Stimulated activated CD4-positive, alpha-beta T cell treated with anti-CD3 and anti-CD28 coated beads, Interleukin-1b, Interleukin-23, amount 100 ng/mL, for 1 hour (primary cell): ENCODE measurements at places on chromosomes 3 and 15.

GRCh38 chr3:128854475-128854874, 24.9 kb upstream of the ACAD9 start:
- no peak for DNase-seq

GRCh38 chr3:22007368-22007767, 256.4 kb upstream of the ZNF385D start:
- no peak for DNase-seq

GRCh38 chr3:149783576-149783975, 8.8 kb downstream of the ANKUB1 start:
- no peak for DNase-seq

DNA sequence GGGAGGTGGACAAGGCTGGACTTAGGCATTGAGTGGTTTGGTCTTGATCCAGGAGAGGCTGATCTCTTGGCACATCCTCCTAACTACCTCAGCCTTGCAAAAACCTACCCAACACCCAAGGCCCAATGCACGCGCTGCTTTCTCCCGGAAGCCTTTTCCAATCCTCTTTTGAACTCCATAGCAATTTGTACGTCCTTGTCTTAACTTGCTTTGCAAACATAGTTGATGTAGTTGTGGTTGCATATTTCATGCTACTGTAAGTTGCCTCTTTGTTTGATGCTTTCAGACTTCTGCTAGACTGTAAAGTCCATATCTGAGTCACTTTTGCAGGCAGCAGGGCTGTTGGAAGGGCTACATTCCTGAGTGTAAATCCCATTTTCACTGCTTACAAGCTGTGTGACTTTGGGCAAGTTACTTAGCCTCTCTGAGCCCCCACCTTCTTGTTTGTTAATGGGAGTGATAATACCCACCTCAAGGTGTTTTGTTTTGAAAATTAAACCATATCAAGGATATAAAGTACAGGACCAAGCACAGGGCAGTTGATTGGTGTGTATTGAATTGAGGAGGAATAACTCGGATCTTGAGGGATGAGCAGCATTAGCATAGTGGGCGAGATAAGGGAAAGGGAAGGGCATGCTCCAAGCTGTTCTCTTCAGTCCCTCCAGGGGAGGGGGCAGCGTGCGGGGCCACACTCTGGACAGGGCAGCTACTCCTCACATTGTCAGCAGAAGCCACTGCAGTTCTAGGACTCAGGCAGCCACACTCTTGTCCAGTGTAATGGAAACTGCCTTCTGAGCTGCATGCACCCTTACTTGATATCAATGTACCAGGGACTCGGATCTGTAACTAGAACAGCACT, 28.8 kb downstream of the SIAH2 start:
- no peak for DNase-seq

DNA sequence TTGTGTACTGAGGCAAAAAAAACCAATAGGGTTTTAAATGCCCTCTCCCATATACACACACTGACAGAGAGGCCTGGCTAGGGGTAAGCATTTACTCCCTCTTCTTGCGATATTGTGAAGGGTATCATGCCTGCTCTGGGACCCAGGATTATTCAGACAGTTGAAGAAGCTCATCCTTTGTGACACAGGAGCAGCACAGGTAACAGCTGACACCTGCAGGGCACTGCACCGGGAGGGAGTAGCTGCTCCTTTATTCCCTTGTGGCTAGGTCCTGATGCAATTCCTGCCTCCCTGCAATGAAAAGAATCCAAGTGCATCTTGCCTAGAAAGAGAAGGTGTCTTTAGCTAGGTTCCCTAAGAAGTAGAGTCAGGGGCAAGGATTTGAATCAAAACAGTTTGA, 23.4 kb downstream of the POMGNT2 start:
- DNase-seq: no peak

DNA sequence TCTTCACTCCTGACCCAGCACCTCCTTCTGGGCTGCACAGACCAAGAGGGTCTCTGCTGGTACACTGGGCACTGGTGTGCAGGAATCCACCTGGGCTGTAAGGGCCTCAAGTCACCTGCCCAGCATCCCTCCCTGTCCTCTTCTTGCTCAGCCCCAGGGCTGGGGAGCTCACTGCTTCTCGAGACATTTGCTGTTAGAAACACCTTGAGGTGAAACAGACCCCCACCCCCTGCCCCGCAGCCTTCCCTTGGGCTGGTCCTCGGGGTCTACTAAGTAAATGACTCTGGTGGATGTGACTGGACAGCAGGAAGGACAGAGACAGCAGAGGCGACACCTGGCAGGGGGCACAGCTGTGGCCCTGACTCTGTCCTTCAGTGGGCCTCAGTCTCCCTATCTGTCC, 29.1 kb downstream of the LOXL1 start:
- no peak for DNase-seq

DNA sequence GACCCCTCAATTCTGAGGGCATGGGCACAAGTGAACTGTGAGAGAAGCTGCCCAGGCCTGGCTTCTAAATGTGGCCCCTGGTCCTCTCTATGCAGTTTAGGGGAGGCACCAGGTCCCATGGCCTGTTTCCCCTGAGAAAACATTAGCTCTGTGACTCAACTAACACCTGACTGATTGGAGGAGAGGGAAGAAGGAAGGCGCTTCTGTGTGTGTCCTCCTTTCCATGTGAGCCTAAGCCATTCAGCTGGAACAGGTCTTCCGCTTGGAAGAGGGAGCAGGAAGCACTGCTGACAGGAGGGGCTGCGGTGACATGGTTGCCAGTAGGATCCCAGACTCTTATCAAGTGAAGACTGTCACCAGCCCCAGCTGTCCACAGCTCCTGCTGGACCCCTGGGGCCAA, 79.5 kb downstream of the MYLK start:
- DNase-seq: no peak

DNA sequence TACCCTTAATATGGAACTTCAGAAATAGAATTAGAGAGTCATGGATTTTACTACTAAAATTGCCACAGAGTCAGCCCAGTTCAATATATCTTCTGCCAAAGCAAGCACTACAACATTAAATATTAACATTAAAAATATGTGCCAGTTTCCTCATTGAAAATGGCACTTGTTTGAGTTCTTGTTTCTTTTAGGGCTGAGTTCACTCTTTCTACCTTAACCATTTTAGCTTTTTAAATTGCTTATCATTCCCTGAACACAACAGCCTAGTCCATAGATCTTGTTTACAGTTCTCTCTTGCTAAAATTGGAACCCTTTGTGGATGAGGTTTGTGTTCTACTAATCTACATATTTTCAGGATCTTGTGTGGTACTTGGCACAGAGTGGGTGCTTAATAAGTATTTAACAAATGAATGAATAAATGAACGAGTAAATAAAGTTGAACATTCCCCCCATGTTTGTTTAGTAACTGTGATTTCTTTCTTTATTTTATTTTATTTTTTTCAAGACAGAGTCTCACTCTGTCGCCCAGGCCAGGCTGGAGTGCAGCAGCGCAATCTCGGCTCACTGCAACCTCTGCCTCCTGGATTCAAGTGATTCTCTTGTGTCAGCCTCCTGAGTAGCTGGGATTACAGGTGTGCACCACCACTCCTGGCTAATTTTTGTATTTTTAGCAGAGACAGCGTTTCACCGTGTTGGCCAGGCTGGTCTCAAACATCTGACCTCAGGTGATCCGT, 46.0 kb upstream of the SLC7A14 start:
- DNase-seq: no peak

DNA sequence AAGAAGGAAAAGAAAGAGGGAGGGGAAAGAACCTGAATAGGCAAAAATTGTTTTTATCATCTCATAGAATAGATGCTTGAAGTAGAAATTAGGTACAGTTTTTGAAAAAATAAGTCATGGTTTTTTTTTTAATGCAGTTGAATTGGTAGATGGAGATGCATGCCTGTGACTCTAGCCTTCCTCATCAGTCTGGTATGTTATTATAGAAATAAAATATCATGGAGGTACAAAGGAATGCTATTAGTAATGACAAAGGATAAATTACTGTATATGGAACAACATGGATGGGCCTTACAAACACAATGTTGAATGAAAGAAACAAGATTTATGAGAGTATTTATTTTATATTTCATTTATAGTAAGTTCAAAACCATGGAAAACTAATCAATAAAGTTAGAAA, 162.4 kb upstream of the GALNT15 start:
- no peak for DNase-seq

- no peak for DNase-seq
Observed at GRCh38 chr3:108588601-108589000, 637 bp downstream of the CIP2A start.

DNA sequence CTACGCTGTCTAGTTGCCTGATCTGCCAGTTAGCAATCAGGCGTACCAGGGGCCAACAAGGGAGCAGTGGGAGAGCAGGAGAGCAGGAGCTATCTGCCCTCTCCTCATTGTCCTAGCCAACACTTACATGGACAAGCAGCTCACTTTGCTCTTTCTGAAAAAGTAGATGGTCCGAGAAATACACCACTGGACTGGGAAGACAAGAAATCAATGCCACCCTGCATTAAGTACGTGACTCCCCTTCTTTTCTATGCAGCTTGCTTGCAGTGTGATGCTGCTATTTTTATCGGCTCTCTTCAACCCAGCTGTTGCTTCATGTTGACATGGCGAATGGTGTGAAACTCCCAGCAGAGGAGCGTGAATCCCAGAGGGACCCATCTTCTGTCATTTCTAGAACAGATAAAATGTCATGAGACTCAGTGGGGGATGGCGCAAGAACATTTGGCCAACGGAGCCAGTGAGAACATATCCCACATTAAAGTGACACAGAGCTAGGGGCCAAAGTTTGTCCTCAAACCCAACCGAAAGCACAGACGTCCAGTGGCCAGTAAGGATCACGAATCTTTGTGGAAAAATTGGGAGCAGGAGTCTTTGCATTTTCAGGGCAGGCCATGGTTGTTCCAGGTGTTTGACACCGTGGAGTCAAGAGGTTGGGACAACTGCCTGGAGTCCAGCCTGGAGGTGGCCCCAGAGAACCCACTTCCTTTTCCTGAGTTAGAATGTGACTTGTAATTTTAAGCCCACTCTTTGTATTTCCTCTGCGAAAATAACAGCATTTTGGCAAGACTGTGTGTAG, 53.7 kb upstream of the MEF2A start:
- DNase-seq: no peak

DNA sequence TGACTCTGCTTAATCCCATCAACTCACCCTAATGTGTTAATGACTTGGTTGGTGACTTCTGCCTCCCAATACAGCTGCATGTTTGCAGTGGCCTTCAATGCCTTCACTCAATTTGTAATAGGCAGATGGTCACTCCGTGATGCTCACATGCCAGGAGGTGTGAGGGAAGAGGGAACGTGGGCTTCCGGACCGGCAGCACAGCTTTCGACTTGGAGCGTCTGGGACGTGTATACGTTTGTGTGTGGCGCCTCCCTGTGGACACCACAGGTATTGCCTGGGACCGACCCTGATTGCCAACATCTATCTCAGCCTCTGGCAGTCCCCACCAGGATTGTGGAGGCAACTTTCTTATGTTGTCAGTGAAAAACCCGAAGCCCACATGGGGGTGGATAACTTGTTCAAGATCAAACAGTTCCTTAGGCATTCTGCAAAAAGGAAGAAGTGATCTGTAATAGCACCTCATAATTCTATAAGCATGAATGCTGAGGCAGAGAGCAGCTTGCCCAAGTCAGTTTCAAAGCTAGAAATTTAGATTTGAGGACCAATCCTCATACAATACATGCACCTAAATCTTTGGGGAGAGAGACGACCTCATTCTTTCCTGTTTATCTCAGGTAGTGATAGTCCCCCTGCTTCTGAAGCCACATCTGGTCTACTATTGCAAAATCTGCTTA, 16.9 kb downstream of the MRPL46 start:
- DNase-seq: peak; percentile 38

- no peak for DNase-seq
Observed at GRCh38 chr3:115805520-115805919, 182.2 kb downstream of the GAP43 start.

- DNase-seq: no peak
Observed at GRCh38 chr3:13391308-13391707, 28.8 kb downstream of the NUP210 start.

DNA sequence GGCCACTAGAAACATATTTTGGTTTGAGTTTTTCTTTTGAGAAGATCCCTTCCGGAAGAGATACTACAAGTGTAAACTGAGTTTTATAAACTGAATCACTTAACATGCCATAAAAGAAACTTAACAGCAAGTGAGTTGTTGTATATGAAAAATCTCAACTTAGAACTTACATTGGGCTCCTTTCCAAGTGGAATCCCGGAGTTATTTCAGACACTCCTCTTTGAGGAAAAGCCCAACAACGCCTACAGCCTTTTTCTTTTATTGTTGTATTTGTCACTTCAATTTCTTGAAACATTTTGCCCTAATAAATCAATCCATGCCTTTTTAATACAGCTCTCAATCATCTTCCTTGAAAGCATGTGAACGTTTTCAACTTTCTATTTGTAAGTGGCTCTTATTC, 137.3 kb downstream of the FEZF2 start:
- DNase-seq: no peak

DNA sequence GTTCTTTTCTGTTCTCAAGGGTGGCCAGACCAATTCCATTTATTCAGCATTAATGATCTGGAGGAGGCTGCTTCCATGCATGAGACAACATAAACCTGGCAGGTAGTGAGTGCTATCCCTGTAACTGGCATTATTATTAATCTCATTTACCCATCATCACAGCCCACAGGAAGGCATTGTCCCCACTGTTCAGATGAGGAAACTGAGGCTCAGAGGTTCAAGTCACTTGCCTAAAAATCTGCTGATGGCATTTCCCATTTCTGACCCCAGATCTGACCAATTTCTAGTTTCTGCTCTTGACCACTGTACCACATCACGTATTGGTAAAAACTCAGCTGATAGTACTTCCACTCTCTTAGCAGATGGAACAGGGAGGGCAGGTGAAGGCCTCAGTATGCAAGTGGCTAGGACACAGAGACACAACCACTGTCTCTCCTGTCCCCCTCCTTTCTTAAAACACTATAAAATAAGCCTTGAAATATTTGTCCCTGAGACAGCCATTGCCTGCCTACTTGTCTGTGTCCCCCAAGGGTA, 36.1 kb downstream of the TRANK1 start:
- DNase-seq: no peak

- no peak for DNase-seq
Observed at GRCh38 chr15:22918056-22918455, 62.1 kb downstream of the CYFIP1 start.

- peak; percentile 47 for DNase-seq
Observed at GRCh38 chr15:69576035-69576526, 123.5 kb downstream of the RPLP1 start.

- no peak for DNase-seq
Observed at GRCh38 chr3:126743781-126744180, 39.7 kb downstream of the CHCHD6 start.

GRCh38 chr15:73022161-73022560, 30.1 kb upstream of the NEO1 start:
- no peak for DNase-seq

DNA sequence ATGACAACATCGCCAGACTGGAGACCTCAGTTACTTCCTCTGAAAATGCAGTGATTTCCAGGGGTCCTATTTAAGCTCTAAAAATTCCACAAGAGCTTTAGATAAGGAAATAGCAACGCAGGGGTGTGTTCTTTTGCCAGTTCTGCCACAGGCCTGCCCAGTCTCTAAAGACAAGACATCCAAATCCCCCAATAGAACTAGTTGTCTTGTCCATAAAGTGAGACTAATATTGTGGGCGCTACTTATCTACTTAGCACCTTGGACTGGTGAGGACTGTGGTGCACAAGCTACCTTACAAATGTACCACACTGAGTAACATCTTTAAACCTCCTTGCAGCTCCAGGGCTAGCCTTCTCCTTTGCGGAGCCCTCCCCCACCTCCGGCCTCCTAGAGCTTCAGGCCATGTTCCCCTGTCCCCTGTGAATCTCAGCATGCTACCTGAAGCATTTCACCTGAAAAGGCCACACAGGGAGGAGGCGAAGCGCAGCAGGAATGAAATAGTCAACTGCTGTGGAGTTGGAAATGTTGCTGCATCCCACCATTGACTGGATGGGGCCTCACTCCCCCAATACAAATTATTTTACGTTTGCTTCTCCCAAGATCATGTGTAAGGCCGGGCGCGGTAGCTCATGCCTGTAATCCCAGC, 9.6 kb upstream of the LRRC2 start:
- no peak for DNase-seq
